Urinary bladder (tissue), 4 donors: ENCODE measurements at places on chromosomes 16 and 17.
A peak's percentile ranks its signal among the peaks of the same experiment; 100 is the strongest.

- DNase-seq, result no peak
Observed at GRCh38 chr16:31198207-31198882, 4.2 kb downstream of the PYCARD start.

DNA sequence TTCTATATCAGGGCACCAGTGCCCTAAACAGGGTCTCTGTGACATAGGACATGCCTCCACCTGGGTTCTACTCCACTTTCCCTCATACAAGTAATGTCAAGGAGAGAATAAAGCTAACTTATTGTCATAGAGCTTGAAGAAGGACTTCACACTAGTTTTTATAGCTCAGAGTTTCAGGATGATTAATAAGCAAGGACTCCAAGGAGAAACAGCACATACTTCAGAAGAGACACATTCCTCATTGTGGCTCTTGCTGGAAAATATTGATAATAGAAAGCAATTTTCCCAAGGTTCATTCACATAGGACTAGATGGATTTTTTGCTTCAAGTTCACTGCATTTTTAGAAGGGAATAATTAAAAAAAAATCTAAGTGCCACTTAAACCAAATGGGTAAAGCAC, 133.3 kb downstream of the CA10 start:
- DNase-seq, result no peak

DNA sequence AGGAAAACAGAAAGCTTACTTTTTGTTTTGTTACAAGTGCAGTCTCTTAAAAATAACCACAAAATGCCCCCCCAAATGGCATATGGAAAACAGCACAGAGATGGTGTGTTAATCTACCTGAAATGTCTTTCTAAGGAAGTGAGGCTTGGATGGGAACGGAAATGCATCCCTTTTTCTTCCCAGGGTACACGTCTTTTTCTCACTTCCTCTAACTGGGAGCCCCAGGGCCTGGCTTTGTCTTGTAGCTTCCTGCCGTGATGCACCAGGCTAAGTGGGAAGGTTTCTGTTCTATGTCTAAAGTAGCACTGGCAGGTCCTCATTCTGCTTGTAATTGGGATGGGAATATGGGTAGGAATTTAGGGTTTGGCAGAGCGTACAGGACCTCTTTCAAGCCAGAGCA, 52.5 kb upstream of the CACNG3 start:
- DNase-seq, result no peak

- no peak for DNase-seq
Observed at GRCh38 chr17:10127819-10128425, 70.5 kb downstream of the GAS7 start.

GRCh38 chr17:17830269-17830567, 6.6 kb downstream of the SREBF1 start:
- no peak for DNase-seq

GRCh38 chr16:48448841-48449481, 63.7 kb upstream of the SIAH1 start:
- no peak for DNase-seq

DNA sequence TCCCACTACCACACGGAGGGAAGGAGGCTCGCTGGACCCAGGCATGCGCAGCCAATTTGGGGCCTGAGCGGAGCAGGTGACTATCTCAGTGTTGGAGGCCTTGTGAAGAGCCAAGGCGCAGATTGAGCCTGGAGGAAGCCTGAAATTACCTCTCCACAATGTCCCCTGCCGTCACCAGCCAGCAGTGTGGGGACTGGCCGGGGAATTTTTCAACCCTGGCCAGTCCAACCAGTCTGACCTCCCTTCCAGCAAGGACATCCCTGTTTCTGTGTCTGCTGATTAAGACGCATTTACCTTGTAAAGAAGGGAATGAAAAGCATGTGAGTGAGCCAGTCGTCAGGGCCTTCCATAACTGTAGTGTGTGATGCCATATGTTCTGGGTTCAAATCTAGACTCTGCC, 198.1 kb upstream of the IRX3 start:
- no peak for DNase-seq

GRCh38 chr17:44359006-44359405, 4.6 kb downstream of the FAM171A2 start:
- no peak for DNase-seq

DNA sequence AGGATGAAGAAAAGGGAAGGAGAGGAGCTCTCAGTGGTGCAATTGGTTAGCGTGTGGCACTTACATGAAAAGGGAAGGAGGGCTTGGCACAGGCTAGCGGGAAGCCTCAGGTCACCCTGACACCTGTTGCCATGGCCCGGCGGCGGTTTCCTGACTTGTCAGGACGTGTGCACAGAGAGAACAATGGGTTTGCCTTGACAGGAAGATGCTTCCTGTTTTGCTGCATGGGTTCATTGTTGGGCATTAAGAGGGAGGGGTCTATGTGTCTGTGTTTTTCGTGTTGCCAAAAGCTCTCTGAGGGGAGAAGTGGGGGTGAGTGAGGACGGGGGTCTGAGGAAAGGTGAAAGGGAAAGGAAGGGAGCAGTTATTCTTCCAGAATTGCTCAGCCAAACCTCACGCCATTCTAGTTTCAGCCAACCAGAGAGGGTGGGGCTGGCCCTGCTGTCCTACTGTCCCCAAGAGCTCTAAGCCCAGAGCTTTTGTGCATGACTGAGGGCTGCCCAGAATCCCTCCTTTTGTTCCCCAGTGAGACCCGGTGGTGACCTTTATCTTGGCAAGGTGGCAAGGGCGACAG, 17.1 kb upstream of the CCR7 start:
- DNase-seq, result peak; percentile 45

- no peak for DNase-seq
Observed at GRCh38 chr17:40482722-40483121, 18.7 kb downstream of the TNS4 start.

DNA sequence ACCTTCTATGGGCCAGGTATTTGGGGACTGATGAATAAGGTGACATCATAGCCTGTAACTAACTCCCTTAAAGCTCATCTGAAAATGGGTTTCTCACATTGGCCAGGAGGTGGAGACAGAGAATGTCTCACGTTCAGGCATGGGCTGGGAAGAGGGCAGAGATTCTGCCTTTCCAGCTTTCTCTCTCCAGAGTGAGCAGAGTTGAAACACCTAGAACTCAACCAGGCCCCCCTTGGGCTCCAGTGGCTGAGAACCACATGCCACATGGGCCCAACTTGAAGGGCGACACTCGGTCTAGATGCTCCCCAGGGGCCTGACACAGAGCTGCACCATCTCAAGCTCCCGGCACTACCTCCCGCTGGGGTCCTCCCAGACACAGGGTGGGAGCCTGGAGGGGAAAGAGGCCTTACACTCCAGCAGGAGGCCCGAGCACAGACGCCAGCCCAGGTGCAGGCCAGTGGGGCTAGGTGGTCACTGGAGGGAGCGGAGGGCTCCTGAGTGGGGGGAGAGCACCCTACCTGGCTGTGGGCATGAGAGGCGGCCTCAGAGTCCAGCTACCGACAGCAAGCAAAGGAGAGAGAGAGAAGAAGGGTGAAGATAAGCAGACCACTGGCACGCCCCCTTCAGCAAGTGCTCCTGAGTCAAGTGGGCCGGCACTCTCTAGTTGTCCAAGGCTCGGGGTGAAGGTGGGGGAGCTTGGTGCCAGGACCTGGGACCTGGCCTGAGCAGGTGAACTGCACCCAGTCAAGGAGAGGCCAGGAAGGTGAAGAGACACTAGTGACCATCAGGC, 55.9 kb downstream of the MYO18A start:
- DNase-seq, result no peak

DNA sequence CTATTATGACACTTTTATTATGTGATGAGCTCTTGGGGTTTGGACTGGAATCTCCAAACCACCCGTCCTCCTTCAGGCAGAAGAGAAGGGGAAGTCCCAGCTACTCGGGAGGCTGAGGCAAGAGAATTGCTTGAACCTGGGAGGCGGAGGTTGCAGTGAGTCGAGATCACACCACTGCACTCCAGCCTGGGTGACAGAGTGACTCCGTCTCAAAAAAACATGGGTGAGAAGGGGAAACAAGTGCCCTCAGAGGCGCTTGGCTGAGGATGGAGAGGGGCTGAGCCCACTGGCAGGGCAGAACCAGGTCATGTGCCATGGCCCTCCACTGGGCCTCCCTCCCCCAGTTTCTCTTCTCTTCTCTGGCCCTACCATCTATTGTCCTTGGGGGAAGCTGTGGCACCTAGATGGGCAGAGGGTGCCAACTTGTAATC, 120.9 kb upstream of the SMURF2 start:
- DNase-seq, result no peak

DNA sequence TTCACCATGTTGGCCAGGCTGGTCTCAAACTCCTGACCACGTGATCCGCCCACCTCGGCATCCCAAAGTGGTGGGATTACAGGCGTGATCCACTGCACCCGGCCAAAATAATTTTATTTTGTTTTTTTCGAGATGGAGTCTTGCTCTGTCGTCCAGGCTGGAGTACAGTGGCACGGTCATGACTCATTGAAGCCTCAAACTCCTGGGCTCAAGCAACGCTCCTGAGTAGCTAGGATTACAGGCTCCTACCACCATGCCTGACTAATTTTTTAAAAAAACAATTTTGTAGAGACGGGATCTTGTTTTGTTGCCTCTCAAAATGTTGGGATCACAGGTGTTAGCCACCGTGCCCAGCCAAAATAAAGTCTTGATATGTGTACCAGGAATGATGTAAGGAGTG, 2.4 kb upstream of the TTLL6 start:
- DNase-seq, result no peak

GRCh38 chr17:17117923-17118322, 75.7 kb downstream of the MPRIP start:
- no peak for DNase-seq

- no peak for DNase-seq
Observed at GRCh38 chr16:74936902-74937560, 47.9 kb downstream of the WDR59 start.

DNA sequence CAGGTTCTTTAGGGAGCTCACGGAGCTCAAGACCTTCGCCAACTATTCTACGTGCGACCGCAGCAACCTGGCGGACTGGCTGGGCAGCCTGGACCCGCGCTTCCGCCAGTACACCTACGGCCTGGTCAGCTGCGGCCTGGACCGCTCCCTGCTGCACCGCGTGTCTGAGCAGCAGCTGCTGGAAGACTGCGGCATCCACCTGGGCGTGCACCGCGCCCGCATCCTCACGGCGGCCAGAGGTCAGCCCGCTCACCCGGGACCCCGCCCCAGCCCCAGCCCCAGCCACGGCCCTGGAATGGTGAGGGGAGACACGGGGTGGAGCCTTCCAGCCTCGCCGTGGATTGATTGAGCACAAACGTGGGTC, 13.5 kb downstream of the SARM1 start:
- no peak for DNase-seq

GRCh38 chr17:79295307-79295706, 220.7 kb downstream of the ENGASE start:
- DNase-seq, result no peak

- DNase-seq, result no peak
Observed at GRCh38 chr16:13883276-13883675, 36.7 kb upstream of the ERCC4 start.

DNA sequence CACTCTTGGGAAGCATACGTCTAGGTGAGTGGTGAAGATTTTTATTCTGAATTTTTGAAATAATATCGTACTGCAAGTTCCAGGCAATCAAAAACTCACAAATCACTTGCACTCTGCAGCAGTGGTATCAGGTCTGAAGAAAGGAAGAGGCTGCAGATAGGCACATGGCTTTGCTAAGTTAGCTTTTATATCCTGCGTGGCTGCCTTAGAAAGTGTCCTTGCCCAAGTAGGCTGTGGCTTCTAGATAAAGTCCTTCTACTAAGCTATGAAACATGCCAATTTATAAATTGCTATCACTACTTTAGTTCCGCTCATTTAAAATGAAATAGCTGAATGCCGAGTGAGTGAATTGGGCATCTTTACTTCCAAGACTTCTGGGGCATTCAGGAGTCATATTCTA, 17.9 kb downstream of the WWOX start:
- DNase-seq, result no peak

GRCh38 chr17:60436676-60437075, 14.4 kb downstream of the CHCT1 start:
- no peak for DNase-seq

DNA sequence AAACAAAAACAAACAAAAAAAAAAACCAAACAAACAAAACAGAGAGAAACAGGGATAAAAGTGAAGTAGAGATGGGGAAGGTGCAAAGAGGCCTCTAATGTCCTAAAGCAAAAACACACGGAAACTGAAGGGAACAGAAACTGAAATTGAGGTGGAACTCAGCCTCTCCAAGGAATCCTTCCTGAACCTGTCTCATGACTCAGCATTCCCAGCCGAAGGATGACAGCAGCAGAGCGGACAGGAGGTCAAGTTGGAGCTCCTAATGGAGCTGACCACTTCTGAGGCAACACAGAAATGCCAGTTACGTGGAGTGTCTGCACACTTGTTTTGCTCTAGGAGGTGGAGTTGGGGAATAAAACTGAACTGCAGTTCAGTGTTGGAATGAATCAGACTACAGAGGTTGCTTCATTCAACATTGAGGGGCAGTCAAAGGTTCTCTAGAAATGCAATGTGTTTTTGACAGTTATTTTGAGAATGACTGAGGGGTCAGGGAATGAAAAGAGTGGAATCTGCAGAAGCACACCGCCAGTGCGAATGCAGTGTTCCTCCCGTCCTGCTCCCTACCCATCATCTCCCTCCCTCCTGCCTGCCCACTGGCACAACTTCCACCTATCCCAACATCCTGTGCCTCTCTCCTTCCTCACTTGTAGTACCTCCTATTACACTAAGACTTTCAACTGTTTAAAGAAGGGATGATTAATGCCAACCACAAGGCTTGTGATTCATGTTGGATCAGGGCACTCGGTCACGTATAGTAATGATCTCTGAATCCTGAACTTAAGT, 6.3 kb downstream of the UBE2O start:
- no peak for DNase-seq

- DNase-seq, result no peak
Observed at GRCh38 chr16:87489434-87490045, 3.3 kb downstream of the ZCCHC14 start.

- DNase-seq, result no peak
Observed at GRCh38 chr16:69057400-69058378, 47.8 kb upstream of the HAS3 start.

DNA sequence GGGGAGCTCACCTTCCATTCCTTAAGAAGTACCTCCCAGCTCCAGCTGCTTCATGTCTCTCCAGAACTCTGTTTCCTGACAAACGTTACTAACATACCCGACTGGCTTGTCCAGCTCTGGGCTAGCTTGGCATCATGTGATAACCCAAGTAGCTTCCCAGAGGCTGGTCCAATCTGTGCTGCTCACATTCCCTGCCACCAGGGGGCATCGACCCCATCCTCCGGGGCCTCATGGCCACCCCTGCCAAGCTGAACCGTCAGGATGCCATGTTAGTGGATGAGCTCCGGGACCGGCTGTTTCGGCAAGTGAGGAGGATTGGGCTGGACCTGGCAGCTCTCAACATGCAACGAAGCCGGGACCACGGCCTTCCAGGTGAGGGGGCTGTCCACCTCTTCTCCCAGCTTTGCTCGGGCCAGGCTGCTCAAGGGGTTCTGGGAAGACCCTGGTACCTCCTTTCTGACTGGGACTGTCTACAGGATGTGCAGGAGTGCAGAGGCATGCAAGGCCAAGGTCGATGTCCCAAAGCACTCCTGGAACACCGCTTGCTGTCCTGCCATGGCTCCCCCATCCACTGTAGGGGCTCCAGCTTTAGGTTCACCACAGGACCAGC, 7.6 kb downstream of the EPX start:
- DNase-seq, result no peak
